Endothelial cell (in vitro differentiated cells): ENCODE measurements at places on chromosomes 2 and 18. TPM values are rescaled to one million over a fixed set of nuclear protein-coding genes. Genes with fewer than 3 reads are reported as not detected.

DNA sequence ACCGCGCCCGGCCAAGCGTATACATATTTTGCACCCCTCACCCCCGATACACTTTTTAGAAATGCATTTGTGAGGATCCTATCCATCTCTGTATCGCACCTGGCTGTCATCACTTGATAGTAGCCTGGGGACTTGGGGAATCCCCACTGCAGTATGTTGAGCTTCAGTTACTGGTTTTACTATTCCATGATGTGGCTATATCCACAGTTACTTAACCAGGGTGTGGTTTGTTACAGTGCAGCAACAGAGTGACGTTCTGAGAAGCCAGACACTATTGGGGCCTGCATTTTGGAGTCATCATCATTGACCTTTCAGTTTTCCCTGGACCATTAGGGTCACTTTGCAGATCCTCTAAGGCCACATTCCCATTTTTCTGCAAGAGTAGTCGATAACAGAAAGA lies 212.7 kb downstream of the AGAP1 start:
- no peak for DNase-seq

DNA sequence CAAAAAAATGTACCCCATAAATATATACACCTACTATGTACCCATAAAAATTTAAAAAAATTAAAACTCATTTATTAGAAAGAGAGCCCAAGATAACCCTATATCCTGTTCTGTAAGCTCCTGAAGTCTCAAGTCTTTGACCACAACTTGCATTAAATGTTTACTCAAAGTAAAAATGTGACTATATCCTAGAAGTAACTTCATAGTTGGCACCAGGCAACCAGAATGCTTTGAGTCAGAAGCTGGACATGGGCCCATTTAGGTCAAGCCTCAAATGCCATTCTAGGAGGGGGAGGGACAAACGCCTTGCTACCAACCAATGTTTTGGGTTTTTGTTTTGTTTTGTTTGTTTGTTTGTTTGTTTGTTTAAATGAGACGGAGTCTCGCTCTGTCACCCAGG lies 9.3 kb upstream of the TBC1D8 start:
- no peak for DNase-seq

The RASGRP3 gene
- total RNA-seq, result 487 TPM

DNA sequence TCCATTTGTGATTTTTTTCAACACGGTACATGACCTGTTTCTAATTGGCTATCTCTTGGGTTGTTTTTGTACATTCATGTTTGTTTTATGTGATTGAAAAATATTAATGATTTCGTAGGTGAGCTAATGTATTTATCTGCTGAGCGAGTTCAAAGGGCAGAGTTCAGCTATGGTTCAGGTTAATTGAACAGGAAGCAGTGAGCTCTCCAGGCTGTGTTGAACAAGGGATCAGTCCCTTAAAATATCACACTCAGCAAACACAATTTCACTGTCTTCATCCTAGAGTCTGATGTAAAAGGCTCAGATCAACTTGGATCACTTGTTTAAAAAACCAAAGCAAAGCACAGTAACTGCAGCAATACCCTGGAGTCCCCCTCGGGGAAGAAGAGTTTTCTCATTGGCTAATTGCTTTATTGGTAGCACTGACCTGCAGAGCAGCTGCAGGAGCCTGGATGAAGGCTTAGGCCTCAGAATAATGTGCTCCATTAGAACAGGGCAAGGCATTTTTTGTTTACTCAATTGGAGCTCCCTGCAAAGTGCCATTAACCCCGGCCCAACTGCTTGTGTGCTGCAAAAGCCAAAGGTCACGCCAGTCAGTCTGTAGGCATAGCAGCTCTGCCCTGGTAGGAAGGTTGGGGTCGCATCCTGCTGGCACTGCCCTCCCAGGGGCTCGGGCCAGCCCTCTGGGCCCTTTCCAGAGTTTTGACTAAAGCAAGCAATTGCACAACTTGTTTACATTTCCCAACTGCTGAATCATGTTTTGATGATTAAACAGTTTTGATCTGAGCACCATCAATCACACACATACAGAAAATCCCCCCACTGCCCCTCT lies 10.5 kb downstream of the ONECUT2 start:
- DNase-seq, result no peak

The LAMA1 gene
- 8.7 TPM for total RNA-seq

GRCh38 chr2:157327200-157327599 lies 1.6 kb upstream of the ERMN start:
- no peak for DNase-seq

GRCh38 chr2:192195548-192196418 lies 1.1 kb upstream of the TMEFF2 start:
- peak; percentile 25 for DNase-seq

- DNase-seq, result no peak
Measured at GRCh38 chr2:49162151-49162550, 7.8 kb upstream of the FSHR start.

DNA sequence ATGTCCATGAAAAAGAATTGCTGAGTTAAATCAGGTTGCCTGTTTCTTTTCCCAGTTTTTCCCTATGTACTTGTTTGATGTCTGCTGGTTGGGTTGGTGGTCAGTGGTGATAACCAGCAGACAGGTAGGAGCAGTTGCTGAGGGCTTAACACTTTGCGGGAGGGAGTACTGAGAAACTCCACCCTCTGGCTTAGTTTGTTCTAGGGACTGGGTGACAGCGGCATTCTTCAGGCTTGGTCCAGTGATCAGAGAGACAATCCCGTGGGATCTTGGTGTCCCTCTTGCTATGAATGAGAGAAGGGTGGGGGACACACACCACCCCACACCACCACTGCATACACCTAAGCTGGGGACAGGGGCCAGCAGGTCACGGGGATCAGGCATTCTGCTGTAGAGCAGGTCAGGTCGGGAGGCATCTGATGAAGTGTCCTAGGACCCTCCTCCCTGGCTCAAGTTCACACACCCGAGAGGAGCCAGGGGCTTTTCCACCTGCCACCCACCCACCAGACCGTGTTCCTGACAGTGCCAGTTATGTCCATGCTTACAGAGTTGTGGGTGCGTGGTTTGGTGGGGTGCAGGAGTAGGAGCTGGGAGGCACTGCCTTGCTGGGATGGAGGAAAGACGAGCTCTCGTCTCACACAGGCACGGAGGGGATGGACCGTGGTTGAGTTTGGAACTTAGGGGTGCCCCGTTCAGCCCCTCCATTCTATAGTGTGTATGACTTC lies 21.3 kb upstream of the ALLC start:
- DNase-seq, result no peak

- no peak for DNase-seq
Measured at GRCh38 chr2:107383691-107384090, 443.0 kb upstream of the RGPD4 start.

DNA sequence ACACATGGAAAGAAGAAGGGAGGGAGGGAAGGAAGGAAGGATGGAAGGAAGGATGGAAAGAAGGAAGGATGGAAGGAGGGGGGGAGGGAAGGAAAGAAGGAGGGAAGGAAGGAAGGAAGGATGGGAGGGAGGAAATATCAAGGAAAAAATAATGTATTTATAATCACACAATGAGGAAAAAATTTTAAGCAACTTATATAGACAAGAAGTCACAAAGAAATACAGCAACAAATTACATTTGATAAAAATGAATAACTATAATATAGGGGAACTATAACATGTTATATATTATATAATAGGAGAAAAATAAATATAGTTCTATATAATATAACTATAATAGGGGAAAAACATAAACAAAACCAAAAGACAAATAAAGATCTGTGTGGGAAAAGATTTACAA lies 441.8 kb downstream of the LRATD1 start:
- DNase-seq, result no peak

The STARD6 gene
- total RNA-seq, result 0.54 TPM

The MSTN gene
- 0.13 TPM for total RNA-seq

- DNase-seq, result no peak
Measured at GRCh38 chr2:118222672-118223421, 134.6 kb downstream of the INSIG2 start.

DNA sequence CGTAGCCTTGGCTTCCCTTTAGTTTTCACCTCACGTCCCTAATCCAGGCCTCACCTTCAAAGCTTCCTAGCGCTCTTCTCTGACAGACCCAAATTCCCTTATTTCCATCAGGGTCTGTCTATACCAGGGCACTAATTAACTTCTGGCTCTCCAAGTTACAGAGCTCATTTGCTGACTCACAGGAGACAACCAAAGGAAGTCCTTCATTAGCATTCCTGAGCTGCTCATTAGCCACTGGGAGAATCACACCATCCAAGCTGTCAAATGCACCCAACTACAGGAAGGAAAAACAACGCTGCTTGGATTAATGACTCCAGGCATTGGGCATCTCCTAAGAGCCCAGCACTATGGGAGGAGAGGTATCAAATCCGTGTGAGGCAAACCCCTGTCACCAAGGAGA lies 109.8 kb upstream of the ALK start:
- no peak for DNase-seq

- no peak for DNase-seq
Measured at GRCh38 chr18:50642439-50642838, 82.6 kb downstream of the MAPK4 start.

DNA sequence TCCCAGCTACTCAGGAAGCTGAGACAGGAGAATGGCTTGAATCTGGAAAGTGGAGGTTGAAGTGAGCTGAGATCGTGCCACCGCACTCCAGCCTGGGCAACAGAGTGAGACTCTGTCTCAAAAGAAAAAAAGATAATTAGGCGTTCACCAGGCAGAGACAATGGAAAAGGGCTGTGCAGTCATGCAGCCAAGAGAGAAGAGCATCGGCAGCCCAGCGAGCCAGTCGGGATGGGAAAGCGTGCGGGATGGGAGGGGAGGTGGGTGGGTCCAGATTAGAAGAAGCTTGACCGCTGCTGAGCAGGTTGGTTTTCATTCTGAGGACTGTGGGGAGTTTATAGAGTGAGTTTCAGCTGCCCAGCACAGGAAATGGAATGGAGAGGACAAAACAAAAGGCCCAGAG lies 15.0 kb upstream of the CYS1 start:
- no peak for DNase-seq

The DIPK1C gene
- total RNA-seq, result 0.21 TPM

GRCh38 chr2:241773511-241774418 lies 2.9 kb upstream of the GAL3ST2 start:
- DNase-seq, result peak; percentile 2

The TTR gene
- not detected for total RNA-seq
